ENCODE measurements at places on chromosomes 5 and 9.
A peak's percentile ranks its signal among the peaks of the same experiment; 100 is the strongest.

- no peak for DNase-seq
Measured at GRCh38 chr9:120837921-120838320, 4.8 kb downstream of the PSMD5 start.

DNA sequence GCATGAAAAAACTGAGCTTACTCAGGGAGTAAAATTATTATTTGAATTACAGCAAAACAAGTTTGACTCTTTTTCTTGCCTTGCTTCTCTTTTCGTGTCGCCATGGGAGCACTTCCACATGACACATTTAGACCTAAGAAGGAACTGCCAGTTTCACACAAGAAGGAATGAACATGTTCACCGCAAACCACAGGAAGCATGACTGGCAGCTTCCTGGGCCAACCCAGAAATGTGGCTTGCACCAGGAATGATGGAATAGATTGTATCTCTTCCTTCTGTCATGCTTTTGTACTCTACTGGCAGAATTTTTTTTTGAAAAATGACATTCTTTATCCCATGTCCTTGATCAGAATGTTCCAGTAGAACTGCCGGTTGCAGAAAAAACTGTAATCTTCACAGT is 32.9 kb upstream of the MAN2A1 start:
- DNase-seq = peak; percentile 40

- no peak for DNase-seq
Measured at GRCh38 chr9:130817914-130818313, 17.1 kb upstream of the ABL1 start.

DNA sequence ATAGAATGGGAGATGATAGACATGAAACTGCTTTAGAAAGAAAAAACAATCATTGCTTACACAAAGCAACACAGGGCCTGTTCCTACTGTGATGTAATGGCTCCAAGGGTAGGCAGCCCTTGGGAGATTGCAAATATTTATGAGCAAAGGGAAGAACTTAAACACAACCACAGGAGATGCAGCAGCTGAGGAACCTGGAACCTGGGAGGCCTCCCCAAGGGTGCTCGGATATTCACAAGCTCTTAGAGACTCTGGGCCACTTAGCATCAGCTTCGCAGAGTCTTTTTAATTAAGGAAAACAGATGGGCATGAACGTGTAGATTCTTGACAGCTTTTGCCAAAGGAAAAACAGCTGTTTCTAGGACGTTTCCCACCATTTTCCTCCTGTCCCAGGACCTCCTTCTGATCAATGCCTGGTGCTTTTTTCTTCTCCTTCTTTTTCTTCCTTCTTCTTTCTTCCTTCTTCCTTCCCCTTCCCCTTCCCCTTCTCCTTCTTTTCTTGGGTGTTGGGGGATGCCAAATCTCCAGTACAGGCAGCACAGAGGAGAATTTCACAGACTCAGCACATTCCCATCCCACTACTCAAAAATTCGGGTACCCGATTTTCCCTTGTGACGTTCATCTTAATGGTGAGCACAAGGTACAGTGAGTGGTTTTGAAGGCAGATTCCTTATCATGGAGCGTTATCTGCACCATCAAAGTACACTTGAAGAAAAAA is 28.1 kb upstream of the TCF7 start:
- DNase-seq = no peak

DNA sequence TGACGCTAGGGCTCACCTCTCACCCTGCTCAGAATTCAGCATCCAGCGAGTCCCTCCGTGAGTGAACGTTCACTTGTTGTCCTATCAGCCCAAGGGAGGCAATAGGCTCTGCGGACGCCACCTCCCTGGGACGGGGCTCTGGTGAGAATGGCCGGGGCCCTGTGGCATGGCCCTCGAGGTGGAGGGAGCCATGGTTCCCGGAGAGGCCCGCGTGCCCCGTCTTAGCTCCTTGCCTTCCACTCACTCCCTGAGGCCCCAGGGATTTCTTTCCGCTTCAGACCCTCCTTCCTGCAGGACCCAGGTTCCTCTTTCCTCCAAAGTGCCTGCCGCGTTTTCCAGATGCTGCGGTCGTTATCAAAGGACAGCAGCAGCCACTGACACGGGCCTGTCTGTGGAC is 21.5 kb downstream of the EXOC3 start:
- no peak for DNase-seq

DNA sequence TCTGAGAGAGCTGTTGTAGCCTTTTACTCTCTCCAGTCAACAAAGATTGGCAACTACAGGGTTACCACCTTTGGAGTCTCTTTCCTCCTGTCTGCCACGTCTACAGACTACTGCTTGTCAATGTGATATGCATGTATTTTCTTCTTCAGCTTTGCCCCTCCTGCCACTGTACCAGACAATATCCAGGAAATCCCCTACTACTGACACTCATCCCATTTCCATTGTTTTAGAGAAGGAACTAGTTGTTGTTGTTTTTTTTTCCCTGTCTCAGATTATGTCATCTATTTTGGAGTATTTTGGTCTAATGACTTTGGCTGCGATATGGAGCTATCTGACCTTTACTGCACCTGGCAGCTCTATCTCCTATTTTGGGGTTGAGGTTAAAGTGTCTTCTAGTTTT is 50.1 kb upstream of the MACIR start:
- DNase-seq = no peak

DNA sequence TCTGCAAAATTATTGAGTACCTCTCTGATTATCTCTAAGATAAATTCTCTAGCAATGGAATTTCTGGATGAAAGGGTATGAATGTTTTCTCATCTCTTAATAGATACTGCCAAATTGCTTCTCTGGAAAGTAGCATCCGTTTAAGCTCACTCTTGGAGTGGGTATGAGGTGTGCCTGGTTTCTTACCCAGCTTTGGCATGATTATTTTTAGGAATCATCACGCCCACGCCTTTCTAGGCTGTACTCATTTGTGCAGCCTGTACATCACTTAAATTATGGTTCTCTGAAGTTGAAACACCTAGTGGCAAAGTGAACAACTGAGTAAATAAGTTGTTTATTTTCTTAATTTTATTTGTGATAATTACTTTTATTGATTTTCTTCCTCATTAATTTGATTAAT is 156.5 kb upstream of the IL12B start:
- no peak for DNase-seq

GRCh38 chr5:25544652-25545249 is 900.0 kb upstream of the CDH10 start:
- no peak for DNase-seq

DNA sequence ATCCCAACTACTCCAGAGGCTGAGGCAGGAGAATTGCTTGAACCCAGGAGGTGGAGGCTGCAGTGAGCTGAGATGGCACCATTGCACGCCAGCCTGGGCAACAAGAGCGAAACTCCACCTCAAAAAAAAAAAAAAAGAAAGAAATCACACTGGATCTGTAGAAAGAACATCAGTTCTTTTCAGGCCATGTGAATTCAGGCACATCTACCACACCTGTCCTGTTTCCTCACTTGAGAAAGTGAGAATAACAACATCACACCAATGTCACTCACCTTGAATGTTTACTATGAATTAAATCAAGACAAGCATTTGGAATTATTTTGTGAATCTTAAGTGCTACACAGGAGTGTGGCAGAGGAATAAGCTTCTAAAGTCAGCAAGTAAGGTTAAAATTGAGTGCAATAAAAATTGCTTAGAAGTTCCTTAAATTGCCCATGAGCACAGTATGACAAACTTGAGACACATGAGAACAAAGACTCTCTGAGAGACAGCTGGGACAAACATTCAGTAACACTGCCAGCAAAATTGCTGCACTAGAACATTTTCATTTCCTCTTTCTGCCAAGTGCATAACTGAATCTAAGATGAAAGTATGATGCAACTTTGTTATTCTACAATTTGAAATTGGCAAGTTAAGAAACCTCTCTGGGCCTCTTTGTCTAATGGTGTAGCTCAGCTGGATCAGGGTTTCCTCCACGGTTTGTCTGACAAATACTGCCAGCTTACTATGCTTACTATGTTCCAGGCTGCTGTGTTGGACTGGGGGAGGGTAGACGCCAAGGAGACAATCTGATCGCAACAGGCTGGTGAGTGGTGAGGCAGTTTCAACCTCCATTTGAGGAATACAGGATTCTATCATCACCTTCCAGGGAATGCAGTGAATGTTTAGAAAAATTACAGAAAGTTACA is 1.9 kb upstream of the RIC1 start:
- DNase-seq = peak; percentile 29

GRCh38 chr9:124594225-124594624 is 87.0 kb upstream of the NR5A1 start:
- DNase-seq = no peak

GRCh38 chr9:108836781-108837180 is 19.0 kb downstream of the ACTL7B start:
- DNase-seq = no peak

DNA sequence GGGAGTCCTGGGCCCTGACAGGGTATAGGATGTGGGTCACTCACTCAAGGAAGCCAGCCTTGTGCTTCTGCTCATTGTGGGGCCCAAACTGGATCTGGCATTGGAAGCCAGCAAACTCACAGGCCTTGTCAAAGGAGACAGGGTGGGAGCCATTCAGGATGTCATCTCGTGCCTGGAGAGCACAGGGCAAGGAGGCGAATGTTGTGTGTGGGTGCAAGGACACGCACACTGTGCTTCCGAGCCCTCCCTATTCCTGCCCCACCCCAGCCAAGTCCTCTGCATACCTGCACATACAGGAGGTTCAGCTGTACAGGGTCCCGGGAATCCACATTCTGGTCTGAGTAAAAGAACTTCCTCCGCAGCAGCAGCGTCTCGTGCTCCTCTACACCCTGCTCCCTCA is 8.1 kb downstream of the TLN1 start:
- no peak for DNase-seq

- no peak for DNase-seq
Measured at GRCh38 chr5:174106997-174107655, 61.6 kb downstream of the NSG2 start.

- DNase-seq = no peak
Measured at GRCh38 chr5:95662946-95663345, 16.4 kb downstream of the RFESD start.

DNA sequence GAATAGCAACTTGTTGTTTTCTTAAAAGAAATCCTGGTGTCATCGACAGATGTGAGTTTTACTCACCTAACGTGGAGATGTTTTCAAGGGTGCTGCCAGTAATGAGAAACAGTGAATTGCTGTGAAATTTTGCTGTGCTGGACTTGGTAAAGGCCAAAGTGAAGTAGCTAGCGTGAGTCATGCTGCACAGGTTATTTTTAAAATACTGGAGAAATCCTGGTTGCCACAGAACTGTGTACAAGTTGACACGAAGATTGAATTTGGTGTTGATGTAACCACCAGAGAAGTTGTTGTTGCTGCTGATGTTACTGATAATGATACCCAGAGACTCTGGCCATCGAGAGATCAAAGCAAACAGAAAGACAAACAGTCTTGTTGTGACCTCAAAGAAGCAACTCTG is 187.9 kb upstream of the NFIL3 start:
- no peak for DNase-seq

DNA sequence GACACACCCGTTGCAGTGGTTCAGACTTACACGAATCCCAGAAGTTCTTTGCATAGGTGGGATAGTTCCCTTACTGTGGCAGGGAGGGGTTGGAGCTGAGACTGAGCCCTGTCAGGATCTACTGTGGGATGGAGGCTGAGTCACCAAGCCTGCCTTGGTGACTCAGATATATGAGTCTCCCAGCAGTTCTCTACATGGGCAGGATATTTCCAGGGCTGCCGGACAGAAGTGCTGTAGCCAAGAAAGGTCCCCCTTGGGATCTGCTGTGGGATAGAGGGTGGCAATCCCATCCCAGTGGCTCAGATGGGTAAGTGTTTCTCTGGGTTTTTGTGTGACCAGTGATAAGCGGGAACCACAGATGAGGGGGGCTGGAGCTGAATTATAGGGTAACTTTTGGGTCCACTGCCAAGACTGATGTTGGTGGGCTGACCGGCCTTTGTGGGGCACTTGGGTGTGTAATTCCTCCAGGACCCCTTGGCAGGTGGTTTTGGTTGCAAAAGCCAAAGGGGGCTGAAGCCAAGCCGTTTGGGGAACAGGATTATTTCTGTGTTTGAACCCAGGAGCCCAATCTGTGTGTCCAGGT is 18.7 kb downstream of the XRCC4 start:
- DNase-seq = no peak

DNA sequence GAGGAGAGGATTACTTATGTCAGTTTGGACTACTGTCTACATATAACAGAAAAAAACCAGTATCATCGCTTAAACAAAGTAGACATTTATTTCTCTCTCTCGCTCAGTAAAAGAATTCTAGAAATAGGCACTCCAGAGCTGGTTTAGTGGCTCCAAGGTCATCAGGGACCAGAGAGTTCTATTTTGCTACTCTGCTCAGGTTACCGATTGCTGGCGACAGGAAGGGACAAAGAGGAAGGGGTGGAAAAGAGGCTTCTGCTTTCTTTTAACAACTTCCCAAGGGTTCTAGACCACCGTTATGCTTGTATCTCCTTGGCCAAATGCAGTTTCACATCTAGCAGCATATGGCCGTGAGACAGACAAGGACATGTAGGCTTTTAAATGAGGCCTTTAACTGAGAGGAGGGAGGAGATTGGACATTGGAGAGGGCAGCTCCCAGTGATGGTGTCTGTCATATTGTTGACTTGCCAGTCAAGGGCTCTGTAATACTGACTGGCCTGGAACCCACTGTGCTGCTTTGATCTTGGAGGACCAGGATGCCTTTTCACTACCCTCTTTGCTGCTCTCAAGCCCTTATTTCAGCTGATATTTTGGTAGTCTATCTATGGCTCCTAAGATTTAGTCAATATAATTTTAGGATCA is 15.6 kb upstream of the DCP2 start:
- no peak for DNase-seq

DNA sequence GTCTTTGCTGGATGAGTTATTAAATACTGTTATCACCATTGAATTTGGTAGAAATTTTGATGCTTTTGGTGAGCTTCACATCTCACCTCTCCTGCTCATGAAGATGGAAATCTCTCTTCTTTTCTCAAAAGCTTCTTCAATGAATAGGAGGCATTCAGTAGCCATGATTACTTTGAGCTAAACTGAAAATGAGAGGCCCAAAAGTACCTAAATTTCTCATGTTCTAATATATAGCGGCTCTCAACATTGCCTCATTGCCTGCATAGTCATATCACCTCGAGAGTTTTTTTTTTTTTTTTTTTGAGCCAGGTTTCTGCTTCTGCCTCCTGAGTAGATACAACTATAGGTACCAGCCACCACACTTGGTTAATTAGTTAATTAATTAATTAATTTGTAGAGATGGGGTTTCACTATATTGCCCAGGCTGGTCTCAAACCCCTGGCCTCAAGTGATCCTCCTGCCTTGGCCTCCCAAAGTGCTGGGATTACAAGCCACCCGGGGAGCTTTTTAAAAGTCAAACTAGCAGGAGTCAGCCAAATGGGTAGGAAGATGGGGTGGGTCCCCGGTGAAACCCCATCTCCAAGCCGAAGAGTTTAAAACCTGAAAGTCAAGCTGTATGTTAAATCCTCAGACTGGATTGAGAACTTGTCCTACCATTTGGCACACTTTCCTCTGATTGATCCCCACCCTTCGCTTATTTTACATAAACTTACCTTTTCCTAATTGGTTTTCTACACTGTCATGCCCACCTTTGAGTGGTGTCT is 169.0 kb downstream of the DOCK2 start:
- DNase-seq = no peak

GRCh38 chr9:114995681-114996221 is 65.4 kb upstream of the TNFSF8 start:
- no peak for DNase-seq

GRCh38 chr5:26487553-26487952 is 550.8 kb downstream of the CDH9 start:
- no peak for DNase-seq

GRCh38 chr5:175230299-175230698 is 213.7 kb downstream of the DRD1 start:
- no peak for DNase-seq

- no peak for DNase-seq
Measured at GRCh38 chr5:7856855-7857254, 5.9 kb upstream of the CFAP90 start.

GRCh38 chr5:59036274-59036961 is 453.5 kb downstream of the RAB3C start:
- DNase-seq = peak; percentile 29

Data from activated T-cell treated with anti-CD3 and anti-CD28 coated beads for 48 hours (primary cell).